ENCODE measurements at places on chromosomes 3 and 15.
A peak's percentile ranks its signal among the peaks of the same experiment; 100 is the strongest.

GRCh38 chr3:104385421-104385820, 981.3 kb upstream of the ALCAM start:
- no peak for DNase-seq

DNA sequence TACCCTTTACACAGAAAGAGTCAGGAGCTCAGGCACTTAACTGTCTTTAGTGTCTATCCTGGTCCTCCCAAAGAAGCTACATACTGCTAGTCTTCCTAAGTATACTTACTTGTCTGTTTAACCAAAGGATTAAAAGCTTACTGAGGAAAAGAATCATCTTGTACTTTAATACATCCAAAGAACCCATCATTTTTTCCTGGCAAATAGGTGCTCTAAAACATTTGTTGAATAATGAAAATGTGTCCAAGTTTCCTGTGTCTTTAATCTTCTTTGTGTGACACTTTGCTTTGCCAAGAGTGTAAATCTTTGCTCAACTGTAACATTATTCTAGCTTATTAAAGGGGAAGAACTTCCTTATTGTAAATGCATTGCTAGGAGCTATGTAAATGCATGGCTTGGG, 519.2 kb downstream of the OTOL1 start:
- DNase-seq = no peak

DNA sequence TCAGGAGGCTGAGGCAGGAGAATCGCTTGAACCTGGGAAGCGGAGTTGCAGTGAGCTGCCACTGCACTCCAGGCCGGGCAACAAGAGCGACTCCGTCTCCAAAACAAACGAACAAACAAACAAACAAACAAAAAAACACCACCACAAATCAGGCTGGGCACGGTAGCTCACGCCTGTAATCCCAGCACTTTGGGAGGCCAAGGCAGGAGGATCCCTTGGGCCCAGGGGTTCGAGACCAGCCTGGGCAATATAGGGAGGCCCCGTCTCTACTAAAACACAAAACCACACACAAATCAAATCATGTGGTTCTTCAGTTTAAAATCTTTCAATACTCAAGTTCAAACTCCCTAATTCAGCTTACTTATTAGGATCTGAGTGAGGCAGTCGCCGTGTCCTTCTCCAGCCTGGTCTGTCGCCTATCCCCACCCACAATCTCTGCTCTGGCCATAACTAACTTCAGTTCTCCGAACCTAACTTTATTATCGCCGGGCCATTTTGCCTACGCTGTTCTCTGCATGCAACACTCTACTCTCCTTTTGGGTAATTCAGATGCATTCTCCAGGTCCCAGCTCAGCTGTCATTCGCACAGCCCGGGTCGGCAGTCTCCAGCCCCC, 660 bp upstream of the RTF1 start:
- no peak for DNase-seq

- no peak for DNase-seq
These were observed 509.9 kb downstream of the OCA2 start for GRCh38 chr15:27589260-27589659.

- no peak for DNase-seq
These were observed 11.3 kb upstream of the NIPA2 start for GRCh38 chr15:22827125-22827524.

GRCh38 chr15:49900903-49901235, 218.2 kb downstream of the ATP8B4 start:
- no peak for DNase-seq

DNA sequence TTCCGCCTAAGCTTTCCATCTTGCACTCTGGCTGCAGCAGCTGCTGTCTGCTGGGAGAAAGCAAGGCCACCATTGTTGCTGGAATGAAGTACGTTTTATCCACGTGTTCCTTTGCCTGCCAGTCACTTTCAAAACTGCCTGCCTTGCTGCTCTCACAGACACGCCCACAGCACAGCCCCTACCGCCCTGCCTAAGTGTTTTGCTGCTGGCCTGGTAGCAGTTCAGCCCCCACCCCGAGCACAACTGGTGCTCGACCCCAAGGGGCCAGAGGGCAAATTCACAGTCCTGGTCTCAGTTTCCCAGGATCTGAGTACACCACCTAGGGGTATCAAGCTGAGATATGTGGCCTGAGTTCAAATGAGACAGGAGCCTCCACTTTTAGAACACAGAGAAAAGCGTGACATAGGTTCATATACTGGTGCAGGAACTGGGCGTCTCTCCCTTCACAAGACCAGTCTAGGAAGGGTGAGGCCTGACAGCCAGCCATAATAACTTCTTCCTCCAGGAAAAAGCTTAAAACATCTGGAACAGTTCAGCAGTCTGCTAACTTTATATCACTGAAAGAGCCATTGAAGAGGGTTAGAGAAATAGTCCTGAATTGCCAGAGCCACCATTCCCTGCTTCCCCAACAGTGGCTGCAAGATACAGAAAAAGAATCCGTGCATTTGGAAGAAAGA, 1012.3 kb downstream of the ZPLD1 start:
- DNase-seq = no peak

GRCh38 chr3:155815030-155815545, 9.0 kb upstream of the C3orf33 start:
- DNase-seq = no peak

DNA sequence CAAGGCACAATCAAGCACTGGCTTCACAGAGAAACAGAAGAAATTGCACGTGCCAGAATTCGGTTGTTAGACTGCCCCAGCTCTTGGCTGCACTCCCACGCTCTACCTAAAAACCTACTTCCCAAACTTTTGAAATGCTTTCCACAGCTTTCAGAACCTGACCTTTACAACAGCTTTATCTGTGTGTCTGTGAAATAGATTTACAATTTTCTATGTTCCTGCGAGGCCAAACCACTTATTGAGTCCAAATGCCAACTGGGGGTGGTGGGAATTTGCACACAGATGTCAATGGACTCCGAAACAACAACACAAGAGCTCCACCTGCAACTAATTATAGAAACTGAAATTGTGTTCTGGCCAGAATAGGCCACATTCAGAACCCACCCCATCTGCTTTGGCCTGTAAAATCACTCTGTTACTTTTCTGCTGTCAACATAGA, 44.6 kb downstream of the ERC2 start:
- no peak for DNase-seq

DNA sequence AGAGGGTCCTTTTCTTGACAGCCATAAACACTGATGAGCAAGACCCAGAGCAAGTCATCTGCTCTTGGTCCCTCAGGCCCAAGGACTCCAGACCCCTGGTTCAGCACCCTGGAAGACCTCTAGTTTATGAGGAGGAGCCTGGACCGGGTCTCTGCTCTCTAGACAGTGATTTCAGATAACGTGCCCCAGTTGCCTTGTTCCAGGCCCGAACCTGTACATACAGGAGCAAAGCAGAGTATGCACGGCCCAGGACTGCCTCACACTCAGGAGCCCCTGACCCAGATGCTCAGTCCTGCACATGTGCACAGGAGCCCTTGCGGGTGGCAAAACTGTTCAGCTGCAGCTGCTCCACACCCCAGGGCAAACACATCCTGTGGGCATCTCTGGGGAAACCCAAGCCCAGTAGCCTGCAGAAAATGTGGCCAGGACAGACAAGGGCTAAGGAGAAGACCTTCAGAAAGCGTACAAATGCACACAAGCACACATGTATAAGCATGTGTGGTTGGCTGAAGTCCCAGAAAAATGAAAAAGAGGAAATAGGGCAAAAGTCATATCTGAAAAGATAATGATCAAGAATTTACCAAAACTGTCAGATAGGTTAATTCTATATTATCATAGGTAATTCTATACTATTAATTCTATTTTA, 59.9 kb upstream of the CORO2B start:
- DNase-seq = no peak

- DNase-seq = no peak
These were observed 90.0 kb upstream of the LRTM1 start for GRCh38 chr3:55017876-55018275.

GRCh38 chr3:72520690-72521308, 327.4 kb downstream of the SHQ1 start:
- DNase-seq = peak; percentile 88

- DNase-seq = no peak
These were observed 177.0 kb downstream of the RAP2B start for GRCh38 chr3:153339065-153339464.

- DNase-seq = no peak
These were observed 91.2 kb upstream of the NAALADL2 start for GRCh38 chr3:174767853-174768382.

DNA sequence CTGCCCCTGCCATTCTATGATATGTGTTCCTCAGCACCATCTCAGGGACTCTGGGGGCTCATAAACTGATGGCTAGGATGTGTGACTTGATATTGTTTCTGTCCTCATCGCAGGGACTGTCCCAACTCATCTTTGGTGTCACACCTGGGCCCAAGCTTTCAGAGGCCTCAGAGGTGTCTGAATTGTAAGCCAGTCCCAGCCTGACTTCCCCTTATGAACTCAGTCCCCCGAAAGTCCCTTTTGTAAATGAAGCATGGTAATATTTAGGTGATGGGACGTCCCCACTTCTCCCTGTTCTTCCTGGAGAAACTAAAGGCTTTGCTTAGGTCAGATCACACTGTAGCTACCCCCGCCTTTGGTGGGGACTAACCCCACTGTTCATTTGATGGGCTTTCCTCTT, 142.4 kb upstream of the TLE3 start:
- DNase-seq = no peak

DNA sequence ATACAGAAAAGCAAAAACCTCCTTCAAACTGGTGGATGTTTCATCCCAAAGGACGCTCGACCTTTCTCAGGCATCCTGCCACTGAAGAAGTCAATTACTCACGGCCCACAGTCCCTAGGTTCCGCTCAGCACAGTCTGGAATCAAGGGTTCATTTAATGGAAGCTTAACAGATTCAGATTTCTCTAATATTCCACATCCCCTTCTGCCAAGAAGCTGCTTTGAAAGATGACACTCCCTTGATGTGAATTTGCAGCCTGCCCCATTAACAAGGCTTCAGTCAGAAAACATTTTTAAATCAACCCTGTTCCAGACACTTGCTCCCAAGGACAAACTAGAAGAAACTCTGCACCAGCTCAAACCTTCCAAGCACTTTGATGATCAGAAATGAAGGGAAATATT, 81.2 kb downstream of the LIPC start:
- DNase-seq = no peak

GRCh38 chr3:162165346-162165745, 668.7 kb downstream of the OTOL1 start:
- DNase-seq = no peak

DNA sequence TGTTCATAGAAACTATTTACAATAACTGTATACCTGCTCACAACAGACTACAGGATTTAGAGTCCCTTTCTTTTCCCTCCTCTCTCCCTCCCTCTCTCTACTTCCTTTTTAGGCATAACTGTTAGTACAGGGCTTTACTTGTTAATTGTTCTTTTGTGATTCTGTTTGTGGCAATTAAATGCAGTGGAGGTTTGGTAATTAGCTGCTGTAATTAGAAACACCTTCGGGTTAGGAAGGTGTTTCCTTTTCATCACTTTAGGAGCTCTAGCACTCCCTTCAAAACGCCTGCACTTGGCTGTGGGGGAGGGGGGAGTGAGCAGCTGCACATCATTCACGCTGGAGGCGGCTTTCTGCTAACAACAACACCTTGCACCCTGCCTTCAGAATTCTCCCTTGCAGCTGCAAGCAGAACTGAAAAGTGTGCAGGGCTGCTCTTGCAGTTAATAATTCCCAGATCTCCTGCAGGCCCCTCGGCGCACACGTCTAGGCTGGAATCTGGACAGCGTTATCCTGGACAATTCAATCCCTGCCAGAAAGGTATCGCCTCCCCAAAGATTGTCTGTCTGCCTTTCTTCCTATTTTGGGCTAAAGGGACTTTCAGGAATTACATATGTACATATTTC, 242.6 kb upstream of the RGMA start:
- DNase-seq = no peak

- peak; percentile 80 for DNase-seq
These were observed 626 bp upstream of the GPR176 start for GRCh38 chr15:39920510-39921273.

DNA sequence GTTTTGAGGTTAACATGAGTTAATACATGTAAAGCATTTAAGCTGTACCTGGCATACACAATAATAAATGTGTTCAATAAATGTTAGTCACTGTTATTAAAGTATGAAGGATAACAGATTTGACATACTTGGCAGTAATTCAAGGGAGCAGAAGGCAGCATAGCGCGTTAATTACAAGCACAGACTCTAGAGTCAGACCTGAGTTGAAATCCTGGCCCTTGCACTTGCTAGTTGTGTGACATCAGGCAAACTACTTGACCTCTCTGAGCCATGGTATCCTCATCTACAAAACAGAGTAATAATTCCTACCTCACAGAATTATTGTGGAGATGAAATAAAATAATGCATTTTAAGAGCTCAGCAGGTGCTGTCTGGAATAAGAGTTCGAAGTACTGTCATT, 5.4 kb downstream of the IFT122 start:
- DNase-seq = no peak

- DNase-seq = peak; percentile 90
These were observed 25.0 kb downstream of the TGFBR2 start for GRCh38 chr3:30631243-30631904.

DNA sequence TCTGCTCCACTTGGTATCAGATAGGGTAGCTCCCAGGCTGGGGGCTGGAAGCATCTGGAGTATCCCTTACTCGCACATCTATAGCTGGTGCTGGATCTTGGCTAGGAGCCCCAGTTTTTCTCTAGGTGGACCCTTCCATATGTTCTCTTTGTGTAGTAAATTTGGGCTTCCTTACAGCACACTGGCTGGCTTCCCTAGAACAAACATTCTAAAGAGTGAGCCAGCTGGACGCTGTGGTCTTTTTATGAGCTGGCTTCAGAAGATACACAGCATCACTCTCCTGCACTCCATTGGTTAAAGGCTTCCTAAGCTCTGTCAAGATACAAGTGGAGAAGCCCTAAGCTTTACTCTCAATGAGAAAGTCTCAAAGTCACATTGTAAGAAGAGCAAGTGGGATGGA, 322.1 kb downstream of the WDR72 start:
- DNase-seq = no peak

- DNase-seq = peak; percentile 10
These were observed 78.5 kb upstream of the FAM174B start for GRCh38 chr15:92733934-92734521.

GRCh38 chr3:127640042-127640355, 11.0 kb downstream of the PODXL2 start:
- no peak for DNase-seq

GRCh38 chr3:28586325-28586724, 237.7 kb upstream of the AZI2 start:
- no peak for DNase-seq

GRCh38 chr3:151135541-151136337, 50.3 kb downstream of the MED12L start:
- DNase-seq = peak; percentile 88

GRCh38 chr3:133362539-133362938, 37.3 kb upstream of the BFSP2 start:
- no peak for DNase-seq

DNA sequence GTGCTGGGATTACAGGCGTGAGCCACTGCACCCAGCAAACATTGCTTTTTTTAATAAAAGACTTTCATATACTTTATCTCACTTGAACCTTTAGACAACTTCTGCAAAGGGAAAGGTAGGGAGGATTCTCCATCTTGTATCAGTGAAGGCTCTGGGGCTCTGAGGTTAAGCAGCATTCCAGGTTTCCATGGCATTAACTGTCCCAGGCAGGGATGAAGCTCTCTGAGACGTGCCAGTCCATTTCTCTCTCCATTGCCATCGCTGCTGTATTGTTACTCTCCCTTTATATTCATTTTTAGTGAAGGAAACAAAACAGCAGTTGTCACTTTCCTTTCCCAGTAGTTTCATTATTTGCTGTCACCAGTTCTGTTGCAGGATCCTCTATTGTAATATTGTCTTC, 342.4 kb downstream of the LPP start:
- DNase-seq = no peak

GRCh38 chr3:131786386-131786785, 248.4 kb downstream of the CPNE4 start:
- DNase-seq = no peak

GRCh38 chr3:148101061-148101460, 596.6 kb upstream of the AGTR1 start:
- DNase-seq = no peak

All from activated CD4-positive, alpha-beta T cell treated with anti-CD3 and anti-CD28 coated beads, Interleukin-2, Interleukin-6, amounts not matched to agents 100 ng/mL and 50 ng/mL, durations not matched to agents 16 hours and 8 hours (primary cell).